Right cardiac atrium (tissue), 5 donors: ENCODE measurements at places on chromosomes 6 and 20. TPM values are rescaled to one million over a fixed set of nuclear protein-coding genes. Genes with fewer than 3 reads are reported as not detected.

The GTSF1L gene
- not detected for total RNA-seq

The AKAP12 gene
- total RNA-seq = 48.6 TPM

The PSMB1 gene
- 143 TPM for total RNA-seq

The SULF2 gene
- total RNA-seq = 49.2 TPM

The FRMD1 gene
- not detected for total RNA-seq

The C6orf58 gene
- total RNA-seq = not detected

The ETV7 gene
- 0.33 TPM for total RNA-seq

The NR2E1 gene
- total RNA-seq = not detected

The NDUFAF5 gene
- 65.7 TPM for total RNA-seq

The SLC22A16 gene
- total RNA-seq = 0.20 TPM

The HLA-DMB gene
- total RNA-seq = 15.7 TPM

The GNAS-AS1 gene
- 0.50 TPM for total RNA-seq

The ZSCAN23 gene
- 1.8 TPM for total RNA-seq

The COL11A2 gene
- 1.6 TPM for total RNA-seq

The ANKS1A gene
- 26.1 TPM for total RNA-seq

The C20orf141 gene
- not detected for total RNA-seq

The AGPAT4 gene
- 3.1 TPM for total RNA-seq

The OR2H1 gene
- not detected for total RNA-seq

The MOG gene
- 1.5 TPM for total RNA-seq

The IL20RA gene
- 2.1 TPM for total RNA-seq

The IP6K3 gene
- 28.2 TPM for total RNA-seq

The OR12D3 gene
- total RNA-seq = not detected

The CHRNA4 gene
- total RNA-seq = 0.54 TPM

The FGD2 gene
- 9.7 TPM for total RNA-seq

The TREM2 gene
- total RNA-seq = 2.2 TPM

The C6orf141 gene
- total RNA-seq = 0.44 TPM

The MDFI gene
- total RNA-seq = 8.0 TPM
